ENCODE measurements at places on chromosomes 11 and 22. TPM values are rescaled to one million over a fixed set of nuclear protein-coding genes. Genes with fewer than 3 reads are reported as not detected.

GRCh38 chr11:11038782-11039181 lies 180.9 kb upstream of the ZBED5 start:
- H3K4me1 ChIP-seq = no peaks in the 10 kb centered on the region
- H3K27ac ChIP-seq = no peak overlapping the region
- no peak overlapping the region for H3K4me3 ChIP-seq
- H3K27me3 ChIP-seq = no peaks in the 10 kb centered on the region
- H3K36me3 ChIP-seq = no peaks in the 10 kb centered on the region

- no peaks in the 10 kb centered on the region for H3K27me3 ChIP-seq
- H3K4me1 ChIP-seq = peaks cover 11% of the 10 kb centered on the region
- H3K36me3 ChIP-seq = no peaks in the 10 kb centered on the region
- H3K27ac ChIP-seq = no peak overlapping the region
These were observed 12.8 kb downstream of the MACROD1 start for GRCh38 chr11:64152841-64153691.

DNA sequence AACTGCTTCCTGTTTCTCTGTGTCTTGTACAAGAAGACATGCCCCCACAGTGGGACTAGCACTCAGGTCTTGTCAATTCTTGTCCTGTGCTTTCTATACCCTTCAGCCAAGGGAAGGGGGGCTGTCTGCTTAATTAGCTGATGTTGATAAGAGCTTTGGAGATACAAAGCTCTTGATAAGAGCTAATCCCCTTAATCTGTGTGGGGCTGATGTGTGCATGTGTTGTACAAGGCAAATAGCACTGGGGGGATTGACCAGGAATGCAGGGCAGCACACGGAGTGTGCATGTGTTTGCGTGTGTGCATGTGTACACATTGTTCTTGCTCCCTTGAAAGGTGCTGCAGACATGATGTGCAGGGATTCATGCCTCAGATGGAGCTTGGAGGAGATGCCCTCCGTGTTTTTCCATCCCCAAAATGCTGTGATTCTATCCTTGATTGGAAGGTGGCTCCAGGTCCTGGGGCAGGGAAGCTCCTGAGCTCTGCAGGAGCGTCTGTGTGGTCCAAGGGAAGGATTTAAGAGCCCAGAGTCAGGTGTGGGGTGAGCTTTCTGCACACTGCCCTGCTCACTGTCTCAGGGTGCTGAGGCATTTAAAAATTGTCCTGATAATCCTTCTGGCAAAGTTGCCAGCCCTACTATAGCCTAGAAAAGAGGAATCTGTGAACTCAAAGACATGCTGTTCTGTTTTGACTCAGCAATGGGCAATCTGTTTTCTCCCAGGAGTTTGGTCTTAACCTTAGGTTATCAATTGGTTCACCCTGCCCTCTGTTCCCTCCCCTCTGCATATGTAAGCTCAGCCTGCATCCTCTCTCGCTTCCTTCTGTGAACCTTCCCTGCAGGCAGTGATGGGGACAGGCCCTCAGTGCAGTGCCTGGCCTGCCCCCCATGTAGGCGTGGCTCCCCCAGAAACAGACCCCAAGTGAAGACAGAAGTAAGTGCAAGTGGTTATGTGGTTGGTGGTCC lies 102.0 kb downstream of the GRIK4 start:
- H3K4me3 ChIP-seq = peak overlapping the region; percentile 7
- H3K36me3 ChIP-seq = peaks cover 5% of the 10 kb centered on the region
- DNase-seq = no peak

DNA sequence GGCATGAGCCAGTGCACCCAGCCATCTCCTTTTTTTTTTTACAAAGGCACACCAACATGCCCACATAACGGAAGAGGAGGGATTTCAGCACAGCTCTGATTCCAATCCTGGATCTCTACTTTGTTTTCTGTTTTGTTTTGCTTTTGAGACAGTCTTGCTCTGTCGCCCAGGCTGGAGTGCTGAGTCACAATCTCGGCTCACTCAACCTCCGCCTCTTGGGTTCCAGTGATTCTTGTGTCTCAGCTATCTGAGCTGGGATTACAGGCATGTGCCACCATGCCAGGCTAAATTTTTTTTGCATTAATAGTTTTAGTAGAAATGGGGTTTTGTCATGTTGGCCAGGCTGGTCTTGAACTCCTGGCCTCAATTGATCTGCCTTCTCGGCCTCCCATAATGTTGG lies 28.1 kb downstream of the VSTM5 start:
- no peak overlapping the region for H3K4me3 ChIP-seq
- H3K27me3 ChIP-seq = no peaks in the 10 kb centered on the region
- DNase-seq = no peak
- no peaks in the 10 kb centered on the region for H3K36me3 ChIP-seq

GRCh38 chr11:58562375-58562800 lies 13.3 kb downstream of the LPXN start:
- H3K27me3 ChIP-seq = no peaks in the 10 kb centered on the region
- H3K4me3 ChIP-seq = peak overlapping the region; percentile 50
- DNase-seq = no peak
- H3K36me3 ChIP-seq = peaks cover 10% of the 10 kb centered on the region
- H3K27ac ChIP-seq = peak overlapping the region; percentile 85
- H3K4me1 ChIP-seq = peaks cover 49% of the 10 kb centered on the region

- H3K27ac ChIP-seq = no peak overlapping the region
- H3K36me3 ChIP-seq = no peaks in the 10 kb centered on the region
- peaks cover 17% of the 10 kb centered on the region for H3K27me3 ChIP-seq
- H3K4me1 ChIP-seq = no peaks in the 10 kb centered on the region
These were observed 7.6 kb downstream of the POU2AF2 start for GRCh38 chr11:111253131-111253530.

- H3K4me1 ChIP-seq = no peaks in the 10 kb centered on the region
- H3K4me3 ChIP-seq = no peak overlapping the region
- peak; percentile 27 for DNase-seq
- no peaks in the 10 kb centered on the region for H3K36me3 ChIP-seq
- peaks cover 40% of the 10 kb centered on the region for H3K27me3 ChIP-seq
These were observed 157.7 kb downstream of the C11orf91 start for GRCh38 chr11:33542921-33543320.

- no peaks in the 10 kb centered on the region for H3K27me3 ChIP-seq
- H3K36me3 ChIP-seq = no peaks in the 10 kb centered on the region
- no peak overlapping the region for H3K27ac ChIP-seq
- H3K4me1 ChIP-seq = peaks cover 48% of the 10 kb centered on the region
- H3K4me3 ChIP-seq = no peak overlapping the region
These were observed 17.1 kb upstream of the IFITM3 start for GRCh38 chr11:337711-338110.

Gene RAB30
- 15.3 TPM for total RNA-seq

Gene SCO2
- total RNA-seq = 8.3 TPM

Gene OR52E8
- not detected for total RNA-seq

Gene HBD
- not detected for total RNA-seq

All from activated T-cell treated with anti-CD3 and anti-CD28 coated beads, Interleukin-2, amount 50 U/mL, for 72 hours (primary cell).